Left colon (tissue), 2 donors: ENCODE measurements at places on chromosomes 16 and 17.

DNA sequence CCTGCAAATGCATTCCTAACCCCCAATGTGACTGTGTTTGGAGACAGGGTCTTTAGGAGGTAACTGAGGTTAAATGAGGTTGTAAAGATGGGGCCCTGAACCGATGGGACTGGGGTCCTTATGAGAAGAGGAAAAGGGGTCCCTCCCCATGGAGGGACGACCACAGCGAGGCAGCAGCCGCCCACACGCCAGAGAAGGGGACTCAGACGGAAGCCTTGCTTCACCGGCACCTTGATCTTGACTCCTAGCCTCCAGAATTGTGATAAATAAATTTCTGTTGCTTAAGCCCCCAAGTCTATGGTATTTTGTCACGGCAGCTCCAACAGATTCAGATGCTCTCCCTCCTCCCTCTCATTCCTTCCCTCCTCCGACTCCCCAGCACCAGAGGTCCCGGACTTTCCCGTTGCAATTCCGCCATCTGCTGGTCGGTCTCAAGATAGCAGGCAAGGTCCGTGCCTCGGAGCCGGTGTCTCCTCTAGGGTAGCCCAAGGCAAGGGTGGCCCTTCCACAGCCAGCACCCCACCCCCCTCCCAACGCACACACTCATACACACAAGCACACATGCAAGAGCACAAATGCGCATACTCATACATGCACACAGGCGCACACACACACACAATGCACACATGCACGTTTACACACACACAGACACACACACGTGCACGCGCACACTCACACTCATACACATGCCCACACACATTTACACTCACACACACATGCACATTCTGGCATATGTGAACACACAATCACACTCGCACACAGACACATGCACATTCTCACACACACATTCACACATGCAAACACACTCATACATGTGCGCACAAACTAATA is 23.1 kb upstream of the C16orf78 start:
- no peak for DNase-seq

- no peak for DNase-seq
Measured at GRCh38 chr16:57427824-57428223, 19.4 kb downstream of the CIAPIN1 start.

DNA sequence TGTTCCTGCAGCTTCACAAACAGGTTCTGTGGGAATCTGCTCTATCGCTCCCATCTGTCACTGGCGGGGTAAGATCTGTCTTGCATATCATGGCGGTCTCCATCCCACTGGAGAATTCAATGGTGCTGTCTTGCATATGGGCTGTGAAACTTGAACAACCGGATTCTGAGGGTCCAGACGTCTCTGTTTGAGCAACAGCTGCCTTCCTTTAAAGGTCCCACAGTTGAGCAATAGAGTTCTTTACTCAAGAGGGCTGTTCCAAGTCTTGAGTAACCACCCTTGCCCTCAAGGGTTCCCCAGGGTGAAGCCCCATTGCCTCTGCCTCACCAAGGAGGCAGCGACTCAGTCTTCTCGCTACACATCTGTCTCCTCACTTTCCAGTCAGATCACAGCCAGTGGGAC is 50.8 kb downstream of the ZFHX3 start:
- no peak for DNase-seq

DNA sequence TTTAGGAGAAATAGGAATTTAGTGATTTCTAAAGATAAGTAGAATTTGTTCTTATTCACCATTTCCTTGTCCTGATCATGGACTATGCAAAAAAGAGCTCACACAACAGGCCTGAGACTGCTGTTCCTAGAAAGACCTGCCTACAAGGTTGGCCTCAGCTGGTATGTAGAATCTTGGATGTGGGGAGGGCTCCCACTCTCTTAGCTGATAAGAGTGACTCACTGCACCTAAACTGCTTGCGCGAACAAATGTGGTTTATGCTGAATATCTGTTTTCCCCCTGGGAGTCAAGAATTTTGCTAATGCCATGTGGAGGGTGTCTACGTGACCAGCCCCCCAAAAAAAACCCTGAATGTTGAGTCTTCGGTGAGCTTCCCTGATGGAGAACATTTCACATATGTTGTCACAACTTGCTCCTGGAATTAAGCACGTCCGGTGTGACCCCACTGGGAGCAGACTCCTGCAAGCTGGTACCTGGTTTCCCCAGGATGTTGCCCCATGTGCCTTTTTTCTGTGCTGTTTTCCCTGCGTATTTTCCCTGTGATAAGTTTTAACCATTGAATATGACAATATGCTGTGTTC is 68.8 kb upstream of the HSBP1 start:
- DNase-seq: no peak

- no peak for DNase-seq
Measured at GRCh38 chr16:56279132-56279531, 87.8 kb downstream of the GNAO1 start.

DNA sequence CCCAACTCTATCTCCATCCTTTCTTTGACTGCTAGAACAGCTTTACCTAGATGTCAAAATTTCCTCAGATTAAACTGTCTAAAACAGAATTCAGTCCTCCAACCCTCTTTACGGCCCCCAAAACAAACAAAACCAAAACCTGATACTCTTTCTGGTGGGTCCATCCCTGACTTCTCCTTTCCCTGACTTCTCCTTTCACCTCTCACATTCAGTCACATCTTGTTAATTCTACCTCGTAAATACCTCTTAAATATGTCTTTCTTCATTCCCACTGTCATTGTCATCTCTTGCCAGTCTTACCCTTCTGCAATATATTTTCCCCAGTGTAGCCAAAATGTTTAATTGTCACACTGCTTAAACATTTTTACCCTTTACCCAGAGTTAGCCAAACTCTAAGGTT is 4.6 kb downstream of the PPM1E start:
- DNase-seq: no peak

DNA sequence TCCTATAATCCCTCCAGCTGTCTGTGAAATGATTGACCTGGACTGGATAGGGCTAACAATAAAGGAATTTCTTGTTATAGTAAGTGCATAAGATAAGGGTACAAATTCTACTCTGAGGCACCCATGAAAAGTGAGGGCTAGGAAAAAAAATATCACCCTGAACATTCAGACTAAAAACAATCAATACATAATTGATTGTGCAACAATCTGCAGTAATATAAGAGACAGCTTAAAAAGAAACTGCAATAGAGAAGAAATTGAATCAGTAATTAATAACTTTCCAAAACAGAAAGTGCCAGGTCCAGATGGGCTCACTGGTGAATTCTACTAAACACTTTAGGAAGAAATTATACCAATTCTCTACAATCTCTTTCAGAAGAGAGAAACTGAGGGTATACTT is 44.2 kb upstream of the CREBBP start:
- no peak for DNase-seq

GRCh38 chr17:38735161-38735997 is 5.2 kb downstream of the CISD3 start:
- DNase-seq: peak; percentile 53

DNA sequence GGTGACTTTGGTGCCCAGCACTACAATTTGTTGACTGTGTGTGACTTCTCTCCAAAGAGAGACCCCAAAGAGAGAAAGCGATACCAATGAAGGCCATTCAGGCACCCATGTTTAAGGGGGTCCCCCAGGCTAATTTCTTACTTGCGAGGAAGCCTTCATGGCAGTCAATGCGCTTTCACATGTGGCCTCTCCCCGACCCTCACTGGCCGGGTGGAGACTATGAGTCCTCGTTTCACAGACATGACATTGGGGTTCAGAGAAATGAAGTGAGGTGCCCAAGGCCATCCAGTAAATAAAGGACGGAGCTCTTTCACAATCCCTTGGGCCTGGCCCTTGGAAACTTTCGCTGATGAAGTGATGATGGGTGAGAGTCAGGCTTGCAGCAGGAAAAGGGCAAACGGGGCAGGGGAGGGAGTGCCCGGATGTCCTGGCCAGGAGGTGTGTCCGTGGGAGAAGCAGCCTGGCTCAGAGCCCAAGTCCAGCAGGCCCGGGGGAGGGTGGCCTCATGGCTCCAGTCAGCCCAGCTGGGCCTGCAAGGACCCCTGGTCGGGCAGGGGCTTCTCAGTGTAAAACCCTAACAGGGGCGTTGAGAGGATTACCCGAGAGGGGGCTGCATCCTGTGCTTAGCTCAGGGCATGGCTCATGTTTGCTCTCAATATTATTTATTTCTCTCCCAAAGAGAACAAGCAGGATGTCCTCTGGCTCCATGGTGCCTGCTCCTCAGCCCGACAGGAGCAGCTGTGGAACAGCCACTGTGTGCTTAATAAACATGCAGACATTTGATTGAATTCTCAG is 14.7 kb downstream of the TBX2 start:
- DNase-seq: peak; percentile 37

- DNase-seq: no peak
Measured at GRCh38 chr17:73532421-73532901, 111.8 kb downstream of the SDK2 start.

DNA sequence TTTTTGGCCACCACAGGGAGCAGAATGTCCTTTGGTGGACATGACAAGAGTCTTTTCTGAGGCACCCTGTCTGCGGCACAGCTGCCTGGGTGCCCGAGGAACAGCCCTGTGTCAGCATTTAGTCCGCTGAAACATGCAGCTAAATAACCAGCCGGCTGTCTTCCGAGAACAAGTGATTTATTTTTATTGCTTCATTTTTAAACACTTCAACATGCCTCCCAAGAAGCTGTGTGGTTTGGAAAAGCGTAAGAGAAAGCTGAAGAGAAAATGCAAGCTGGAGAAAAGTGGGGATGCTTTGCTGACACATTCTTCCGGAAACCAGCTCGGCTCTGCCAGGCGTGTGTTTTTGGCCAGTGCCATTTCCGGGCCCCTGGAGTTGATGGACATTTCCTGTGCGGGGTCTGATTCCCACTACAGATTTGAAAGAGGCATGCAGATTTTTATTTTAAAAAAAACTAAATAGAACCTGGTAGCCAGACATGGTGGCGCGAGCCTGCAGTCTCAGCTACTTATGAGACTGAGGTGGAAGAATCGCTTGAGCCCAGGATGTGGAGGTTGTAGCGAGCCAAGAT is 94.7 kb downstream of the SEC14L1 start:
- no peak for DNase-seq

DNA sequence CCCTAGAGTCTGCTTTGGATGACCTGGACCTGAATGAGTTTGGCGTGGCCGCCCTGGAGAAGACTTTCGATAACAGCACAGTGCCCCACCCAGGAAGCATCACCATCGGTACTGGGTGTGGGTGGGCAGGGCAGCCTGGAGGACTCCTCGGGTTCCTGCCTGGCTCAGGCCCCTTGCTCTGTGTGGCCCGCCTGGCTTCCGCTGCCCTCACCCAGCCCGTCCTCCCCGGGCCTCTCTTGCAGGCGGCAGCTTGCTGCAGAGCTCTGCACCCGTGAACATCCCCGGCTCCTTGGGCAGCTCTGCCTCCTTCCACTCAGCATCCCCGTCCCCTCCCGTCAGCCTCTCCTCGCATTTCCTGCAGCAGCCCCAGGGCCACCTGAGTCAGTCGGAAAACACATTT is 24.5 kb downstream of the UNC13D start:
- no peak for DNase-seq

GRCh38 chr17:17484451-17484899 is 7.7 kb downstream of the MED9 start:
- DNase-seq: no peak

GRCh38 chr16:6284731-6285130 is 1047.9 kb upstream of the RBFOX1 start:
- DNase-seq: no peak

DNA sequence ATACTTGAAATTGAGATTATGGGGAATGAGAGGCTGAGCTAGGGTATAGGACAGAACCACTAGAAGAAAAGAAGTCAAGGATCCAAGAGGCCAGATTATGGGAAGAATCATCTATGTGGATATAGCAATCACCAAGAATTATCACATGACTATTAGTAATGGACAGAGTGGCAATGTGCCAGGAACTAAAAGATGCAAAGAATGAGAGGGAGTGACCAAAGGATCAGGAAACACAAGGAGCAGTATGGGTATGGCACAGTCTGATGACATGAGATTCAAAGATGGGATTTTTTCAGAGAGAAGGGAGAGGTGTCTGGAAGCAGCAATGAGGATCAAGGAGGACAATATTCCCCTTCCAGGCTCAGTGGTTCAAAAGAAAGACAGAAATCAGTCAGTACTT is 212.2 kb downstream of the AATF start:
- DNase-seq: no peak

GRCh38 chr17:78362671-78363070 is 2.8 kb upstream of the SOCS3 start:
- no peak for DNase-seq

DNA sequence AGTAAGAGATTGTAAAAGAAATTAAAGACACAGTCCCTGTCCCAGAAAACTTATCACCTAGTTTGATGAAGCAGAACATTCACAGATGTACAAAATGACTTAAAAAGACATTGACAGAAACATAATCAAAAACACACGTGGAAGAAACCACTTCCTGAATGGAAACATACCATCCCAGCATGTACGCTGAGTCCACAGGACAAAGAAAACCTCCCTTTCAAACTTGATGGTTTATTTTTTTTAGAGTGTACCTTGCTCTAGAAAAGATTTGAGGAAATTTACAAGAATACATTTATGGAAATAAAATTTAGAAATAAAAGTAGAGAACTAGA is 140.9 kb downstream of the PMP22 start:
- DNase-seq: no peak

DNA sequence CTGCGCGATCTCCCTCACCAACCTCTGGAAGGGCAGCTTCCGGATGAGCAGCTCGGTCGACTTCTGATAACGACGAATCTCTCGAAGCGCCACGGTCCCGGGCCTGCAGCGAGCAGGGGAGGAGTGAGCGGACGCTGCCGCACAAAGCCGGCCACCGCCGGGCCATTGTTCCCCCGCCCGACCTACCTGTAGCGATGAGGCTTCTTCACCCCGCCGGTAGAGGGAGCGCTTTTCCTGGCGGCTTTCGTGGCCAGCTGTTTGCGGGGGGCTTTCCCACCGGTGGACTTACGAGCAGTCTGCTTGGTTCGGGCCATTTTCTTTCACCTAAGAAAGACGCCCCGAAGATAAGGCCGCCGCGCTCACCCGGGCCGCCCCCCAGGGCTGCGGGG is 5.8 kb upstream of the UNK start:
- no peak for DNase-seq

GRCh38 chr17:794876-795275 is 12.7 kb downstream of the MRM3 start:
- DNase-seq: peak; percentile 63

- DNase-seq: peak; percentile 30
Measured at GRCh38 chr16:20612551-20613480, 36.6 kb upstream of the ACSM2B start.

DNA sequence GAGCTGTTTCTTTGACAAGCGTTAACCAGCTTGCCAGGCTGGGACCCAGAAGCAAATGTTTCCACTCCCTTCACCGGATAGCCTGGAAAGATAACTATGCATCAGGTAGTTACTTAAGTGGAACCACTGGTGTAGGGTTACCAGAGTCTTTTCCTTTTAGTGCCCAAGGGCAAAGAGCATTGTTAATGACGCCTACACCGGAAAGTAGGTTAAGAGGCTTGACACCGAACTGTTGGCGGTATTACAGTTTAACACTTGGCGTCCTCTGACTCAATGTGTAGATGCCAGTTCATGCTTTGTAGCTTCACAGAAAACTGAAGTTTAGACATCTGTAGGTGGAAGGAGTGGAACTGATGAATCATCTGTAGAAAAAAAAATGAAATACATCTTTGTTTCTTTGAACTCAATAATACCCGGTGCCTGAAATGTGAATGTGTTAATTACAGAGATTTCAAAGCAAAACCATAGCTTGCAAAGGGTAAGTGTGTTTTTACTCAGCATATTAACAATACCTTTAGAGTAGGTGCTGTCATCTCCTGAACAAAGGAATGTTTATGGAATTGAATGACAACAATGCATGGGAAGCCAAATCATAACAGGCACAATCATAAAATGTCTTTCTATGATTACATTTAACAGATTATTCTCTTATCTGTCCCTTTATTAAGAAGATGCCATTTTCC is 426.7 kb upstream of the SALL1 start:
- no peak for DNase-seq

GRCh38 chr16:48140821-48141220 is 15.0 kb downstream of the ABCC12 start:
- no peak for DNase-seq
